Lower leg skin (tissue), 4 donors: ENCODE measurements at places on chromosomes 12 and 14. TPM values are rescaled to one million over a fixed set of nuclear protein-coding genes. Genes with fewer than 3 reads are reported as not detected.

The KRT71 gene
- total RNA-seq, result 61.7 TPM

The PMCH gene
- total RNA-seq, result not detected

The SSPN gene
- 14.1 TPM for total RNA-seq

The GALNT16 gene
- 0.72 TPM for total RNA-seq

The WIF1 gene
- 2.0 TPM for total RNA-seq

The RBP5 gene
- 2.5 TPM for total RNA-seq

The CLEC1B gene
- total RNA-seq, result not detected

The GPRC5D gene
- total RNA-seq, result not detected

The OLR1 gene
- total RNA-seq, result not detected

The AICDA gene
- total RNA-seq, result not detected

The DNAJC22 gene
- 0.30 TPM for total RNA-seq

The PTCSC3 gene
- total RNA-seq, result not detected

The TMEM132D gene
- total RNA-seq, result not detected

The AKAP5 gene
- 0.29 TPM for total RNA-seq

The BDKRB1 gene
- 1.5 TPM for total RNA-seq
